ENCODE measurements at places on chromosomes 7 and 10.

GRCh38 chr10:95350219-95350829 is 59.5 kb upstream of the PDLIM1 start:
- DNase-seq, result no peak

DNA sequence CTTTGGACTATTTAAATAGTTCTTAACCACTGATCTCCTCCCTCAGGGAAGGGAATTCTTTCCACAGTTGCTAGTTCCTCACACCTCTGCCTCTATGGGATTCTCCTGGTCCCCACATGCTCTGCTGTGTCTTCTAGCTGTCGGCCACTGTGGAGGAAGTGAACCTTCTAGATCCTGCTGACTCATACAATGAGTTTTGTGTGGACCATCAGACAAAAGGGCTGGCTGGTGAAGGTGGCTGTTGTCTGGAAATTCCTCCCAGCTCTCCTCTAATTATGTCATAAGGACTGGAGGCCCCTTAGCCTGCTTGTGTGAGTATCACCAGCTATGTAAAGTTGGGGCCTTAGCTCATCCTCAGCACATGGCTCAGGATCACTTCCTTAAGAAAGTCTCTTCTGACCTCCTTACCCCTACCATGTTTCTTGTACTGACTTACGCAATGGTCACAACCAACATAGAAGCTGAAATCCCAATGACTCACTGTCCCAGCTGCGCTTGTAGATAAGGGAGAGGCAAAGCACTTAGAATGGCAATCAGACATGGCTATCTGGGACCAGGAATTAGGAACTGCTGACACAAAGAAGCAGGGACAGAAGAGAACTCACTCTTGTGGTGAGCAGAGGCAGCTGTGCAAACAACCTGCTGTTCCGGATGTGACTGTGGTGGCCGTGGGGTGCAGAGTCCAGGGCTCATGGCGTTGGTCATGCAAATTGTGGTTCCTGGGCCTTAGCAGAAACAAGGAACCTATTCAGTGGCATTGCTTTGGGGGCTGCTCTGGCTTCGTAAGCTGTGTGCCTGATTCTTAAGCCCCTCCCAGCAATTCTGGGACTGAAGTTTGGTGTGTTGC is 2.5 kb upstream of the MACC1 start:
- no peak for DNase-seq

GRCh38 chr10:99784727-99785441 is 2.4 kb downstream of the ABCC2 start:
- no peak for DNase-seq

- no peak for DNase-seq
Measured at GRCh38 chr10:132002004-132002403, 20.3 kb upstream of the BNIP3 start.

- DNase-seq, result no peak
Measured at GRCh38 chr10:55351431-55351830, 550.4 kb upstream of the PCDH15 start.

- DNase-seq, result no peak
Measured at GRCh38 chr10:70673043-70673928, 980 bp downstream of the ADAMTS14 start.

All from activated CD4-positive, alpha-beta T cell treated with anti-CD3 and anti-CD28 coated beads, Interleukin-2, amount 10 ng/mL, durations not matched to agents 7 days and 5 days (primary cell).